ENCODE measurements at places on chromosomes 3 and 15.

GRCh38 chr15:97953748-97954147 is 6.8 kb upstream of the ARRDC4 start:
- no peak for DNase-seq

- DNase-seq: no peak
These were observed 67.0 kb downstream of the SETD2 start for GRCh38 chr3:47096959-47097358.

DNA sequence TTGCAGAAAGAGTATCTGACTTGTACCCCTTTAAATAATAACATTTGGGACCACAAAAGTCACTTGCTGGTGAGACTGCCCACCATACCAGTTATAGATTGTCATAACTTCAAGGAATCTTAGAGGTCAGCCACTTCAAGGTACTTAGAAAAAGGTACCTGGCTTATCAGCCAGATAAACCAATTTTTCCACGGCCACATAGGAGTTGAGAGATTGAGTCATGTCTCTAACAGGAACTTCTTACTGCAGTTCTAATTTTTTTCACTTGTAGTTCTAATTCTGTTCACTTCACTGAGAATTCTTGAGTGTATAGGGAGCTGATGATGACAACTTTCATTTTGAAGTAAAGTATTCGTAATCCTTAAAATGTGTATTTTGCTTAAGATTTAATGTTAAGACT is 317.1 kb upstream of the CBLB start:
- no peak for DNase-seq

DNA sequence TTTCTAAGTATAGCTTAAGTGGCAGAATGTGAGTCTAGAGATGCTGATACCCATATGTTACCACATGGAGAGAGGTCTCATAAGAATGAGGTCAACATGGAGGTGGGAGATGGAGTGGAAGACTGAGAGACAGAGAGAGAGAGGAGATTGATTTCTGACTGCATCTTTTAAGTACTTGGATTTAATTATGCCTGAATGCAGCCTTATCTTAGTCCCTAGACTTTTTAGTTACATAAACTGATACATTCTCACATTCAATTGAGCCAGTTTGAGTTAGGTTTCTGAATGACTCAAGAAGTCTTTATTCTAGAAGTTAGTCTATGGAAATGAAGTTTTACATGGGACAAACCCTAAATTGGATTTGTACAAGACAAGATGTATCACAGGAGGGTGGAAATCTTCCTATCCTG is 58.5 kb upstream of the TNFSF10 start:
- no peak for DNase-seq

DNA sequence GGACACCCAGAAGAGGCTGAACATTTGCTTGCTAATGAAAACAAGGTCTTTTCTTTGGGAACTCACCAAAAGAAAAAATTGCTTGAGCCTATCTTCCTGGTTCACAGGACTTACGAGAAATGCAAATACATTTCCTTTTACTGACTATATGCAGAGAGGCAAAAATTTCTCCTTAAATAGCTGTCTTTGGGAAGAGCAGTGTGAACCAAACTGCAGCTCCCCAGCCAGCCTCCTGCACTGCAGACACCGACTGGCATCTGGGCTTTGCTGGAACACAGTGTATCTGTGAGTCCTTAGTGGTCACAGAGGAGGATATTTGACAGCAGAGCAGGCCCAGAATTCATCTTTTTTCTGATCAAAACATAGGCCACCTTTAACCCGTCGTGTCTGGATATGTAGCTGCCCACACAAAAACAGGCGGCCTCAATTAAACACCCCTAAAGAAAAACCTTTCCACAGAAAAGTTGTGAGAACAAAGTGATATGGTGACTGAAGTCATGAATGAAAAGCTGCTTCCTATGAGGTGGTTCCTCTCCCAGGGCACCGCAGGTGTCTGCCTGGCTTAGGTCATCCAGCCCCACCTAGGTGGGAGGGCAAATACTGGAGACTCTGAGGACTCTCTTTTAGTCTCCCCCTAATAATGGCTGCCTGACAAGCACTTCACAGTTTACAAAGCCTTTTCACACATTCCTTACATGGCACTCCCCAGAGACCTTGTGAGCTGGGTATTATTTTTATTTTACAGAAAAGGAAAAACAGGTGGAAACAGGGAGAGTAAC is 46.1 kb upstream of the TMEM158 start:
- DNase-seq: no peak
